Nucleus accumbens (tissue), 56 donors: ENCODE measurements at places on chromosomes 1 and 21.

- DNase-seq = no peak
Measured at GRCh38 chr1:33971018-33971710, 107.3 kb downstream of the HMGB4 start.

- no peak for DNase-seq
Measured at GRCh38 chr1:46084553-46085451, 47.6 kb downstream of the PIK3R3 start.

- DNase-seq = no peak
Measured at GRCh38 chr1:90850181-90850897, 133.2 kb upstream of the BARHL2 start.

DNA sequence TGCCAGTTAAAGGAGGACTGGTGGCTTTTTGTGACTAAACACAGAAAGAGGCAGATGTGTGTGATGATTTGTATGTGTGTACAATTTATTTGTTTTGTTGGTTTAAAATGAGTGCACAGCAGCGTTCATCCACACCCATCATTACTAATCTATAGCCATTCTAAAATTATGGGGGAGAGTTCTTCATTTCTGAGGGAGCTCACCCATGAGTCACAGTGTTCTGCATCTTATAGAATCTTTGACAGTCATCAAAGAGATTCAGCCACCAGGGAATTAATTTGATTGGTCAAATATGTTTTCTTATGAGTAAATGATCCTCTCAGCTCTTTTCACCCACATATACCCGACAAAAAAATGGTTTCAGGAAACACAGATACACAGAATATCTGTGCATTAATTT is 147.9 kb downstream of the GREM2 start:
- no peak for DNase-seq

DNA sequence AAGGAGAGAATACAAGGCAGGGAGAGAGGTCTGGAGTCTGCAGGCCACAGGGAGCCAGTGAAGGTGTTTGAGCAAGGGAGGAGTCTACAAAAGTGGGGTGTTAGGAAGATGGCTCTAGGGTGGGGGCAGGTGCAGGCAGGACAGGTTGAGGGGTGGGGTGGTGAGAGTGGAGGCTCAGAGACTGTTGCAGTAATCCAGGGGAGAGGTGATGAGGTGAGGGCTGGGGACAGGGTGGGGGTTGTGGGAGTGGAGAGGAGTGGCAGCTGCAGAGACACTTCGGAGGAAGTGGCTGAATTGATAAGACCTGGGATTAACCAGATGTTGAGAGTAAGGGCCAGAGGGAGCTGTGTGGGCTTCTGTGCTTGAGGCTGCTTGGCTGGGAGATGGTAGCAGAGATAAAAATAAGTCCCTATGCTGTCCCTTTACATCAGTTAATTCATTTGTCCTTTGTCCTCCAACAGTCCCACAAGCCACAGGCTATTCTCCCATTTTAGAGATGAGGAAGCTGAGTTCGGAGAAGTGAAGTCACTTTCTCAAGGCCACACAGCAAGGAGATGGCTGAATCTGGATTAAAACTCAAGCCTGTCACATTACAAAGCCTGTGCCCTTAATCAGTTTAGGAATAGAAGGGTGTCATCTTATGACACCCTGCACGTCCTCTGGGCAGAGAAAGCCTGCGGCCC is 54.8 kb upstream of the SYNC start:
- no peak for DNase-seq

DNA sequence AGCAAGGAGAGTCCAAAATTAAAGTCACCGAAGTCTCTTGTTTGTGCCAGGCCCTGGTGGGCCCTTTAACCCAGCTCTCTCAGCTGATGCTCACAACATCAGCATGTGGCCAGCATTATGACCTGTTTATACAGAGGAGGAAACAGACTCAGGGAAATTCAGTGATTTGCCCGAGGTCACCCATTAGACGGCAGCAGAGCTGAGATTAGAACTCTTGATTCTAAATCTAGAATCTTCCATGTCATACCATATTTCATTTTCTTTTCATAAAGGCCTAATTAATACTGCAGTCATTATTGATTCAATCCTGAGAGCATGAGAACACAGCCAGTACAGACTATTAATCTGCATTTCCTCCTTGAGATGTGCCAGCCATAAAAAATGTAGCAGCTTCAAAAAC is 63.7 kb downstream of the KCNN3 start:
- DNase-seq = no peak
